ENCODE measurements at places on chromosomes 7 and 10.

DNA sequence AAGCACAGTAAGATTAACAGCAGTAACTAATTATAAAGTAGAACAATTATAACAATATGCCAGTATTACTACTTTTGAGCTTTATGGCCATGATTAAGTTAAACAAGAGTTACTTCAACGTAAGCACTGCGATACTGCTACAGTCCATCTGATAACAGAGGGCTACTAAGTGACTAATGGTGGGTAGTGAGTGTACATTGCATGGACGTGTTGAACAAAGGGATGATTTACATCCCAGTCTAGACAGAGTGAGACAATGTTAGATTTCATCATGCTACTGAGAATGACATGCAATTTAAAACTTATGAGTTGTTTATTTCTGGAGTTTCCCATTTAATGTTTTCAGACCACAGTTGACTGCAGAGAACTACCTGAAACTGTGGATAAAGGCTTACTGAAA is 45.6 kb downstream of the TPST1 start:
- peak; percentile 24 for DNase-seq

- no peak for DNase-seq
These were observed 457.8 kb upstream of the NFE2L3 start for GRCh38 chr7:25694211-25694610.

DNA sequence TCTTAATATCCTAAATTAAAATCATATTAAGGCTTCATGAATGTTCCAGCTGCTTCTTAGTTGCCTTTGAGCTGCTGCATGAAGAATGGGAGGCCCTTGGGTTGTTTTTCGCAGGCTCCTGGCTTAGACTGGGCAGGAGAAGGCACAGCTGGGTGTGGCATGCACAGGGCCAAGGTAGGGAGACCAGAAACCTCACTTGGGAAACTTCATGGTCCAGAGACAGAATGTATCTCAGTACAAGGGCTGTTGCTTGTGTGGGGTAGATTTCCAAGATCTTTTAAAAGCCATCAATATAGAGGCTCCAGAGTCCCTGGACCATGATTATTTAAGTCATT is 49.9 kb downstream of the BUB3 start:
- no peak for DNase-seq

DNA sequence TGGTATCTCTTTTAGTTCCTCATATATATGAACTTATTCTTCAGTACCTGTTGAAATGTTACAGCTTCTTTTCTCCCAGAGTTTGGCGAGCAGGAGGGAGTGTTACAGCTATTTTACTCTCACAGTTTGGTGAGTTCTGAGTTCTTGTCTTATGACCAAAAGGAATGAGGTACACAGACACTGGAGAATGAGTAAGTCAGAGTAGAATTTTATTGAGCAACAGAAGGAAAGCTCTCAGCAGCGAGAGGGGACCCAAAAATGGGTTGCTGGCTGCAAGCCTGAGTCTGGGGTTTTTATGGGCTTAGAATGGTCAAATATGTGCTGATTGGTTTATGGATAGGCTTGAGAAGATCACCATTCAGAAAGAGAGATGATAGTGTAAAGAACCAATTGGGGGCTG is 175.2 kb downstream of the CDK14 start:
- DNase-seq: no peak

DNA sequence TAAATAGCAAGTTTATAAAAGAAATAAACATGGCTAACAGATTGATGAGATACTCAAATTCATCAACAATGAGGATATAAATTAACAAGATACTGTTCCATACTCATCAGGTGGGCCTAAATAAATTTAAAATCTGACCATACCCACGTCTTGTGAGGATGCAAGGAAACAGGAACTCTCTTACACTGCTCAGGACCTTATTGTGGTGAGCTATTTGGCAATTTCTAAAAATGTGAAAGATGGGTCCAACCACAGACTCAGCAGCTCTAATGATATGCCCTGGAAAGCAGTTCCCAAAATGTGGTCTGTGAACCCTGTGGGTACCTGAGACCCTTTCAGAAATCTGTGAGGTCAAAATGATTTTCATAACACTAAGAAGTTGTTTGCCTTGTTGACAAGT is 21.5 kb downstream of the RPP38 start:
- DNase-seq: peak; percentile 58

DNA sequence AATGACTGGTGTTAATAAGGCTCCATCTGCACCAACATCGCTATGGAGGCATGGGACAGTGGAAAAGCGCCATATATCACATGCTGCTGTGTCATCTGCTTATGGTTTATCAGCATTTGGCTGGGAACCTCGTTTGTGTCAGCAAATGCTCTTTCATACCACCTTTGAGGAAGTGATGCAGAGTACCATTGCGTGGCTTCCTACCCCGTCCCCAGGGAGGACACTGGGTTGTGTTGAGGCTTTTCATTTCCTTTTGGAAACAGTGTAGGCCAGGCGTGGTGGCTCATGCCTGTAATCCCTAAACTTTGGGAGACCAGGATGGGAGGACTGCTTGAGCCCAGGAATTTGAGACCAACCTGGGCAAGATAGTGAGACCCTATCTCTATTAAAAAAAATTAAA is 6.8 kb downstream of the TACR2 start:
- DNase-seq: peak; percentile 56

DNA sequence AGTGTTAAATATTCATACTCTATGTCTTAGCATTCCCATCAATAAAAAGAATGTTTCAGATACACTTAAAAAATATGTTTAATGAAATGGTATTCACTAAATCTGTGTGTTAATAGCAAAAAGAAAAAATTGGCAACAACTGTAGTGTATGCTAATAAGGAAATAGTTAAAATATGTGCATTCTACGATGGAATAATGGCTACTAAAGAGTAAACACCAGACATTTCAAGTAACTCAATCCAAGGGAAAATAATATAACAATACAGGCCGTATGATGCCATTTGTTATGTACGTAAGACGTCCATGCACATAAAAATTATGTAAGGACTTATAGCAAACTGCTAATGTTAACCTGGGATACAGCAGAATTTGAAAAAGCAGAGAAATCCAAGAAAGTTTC is 46.6 kb downstream of the MAD1L1 start:
- no peak for DNase-seq

- no peak for DNase-seq
These were observed 15.8 kb upstream of the ZC3HAV1L start for GRCh38 chr7:139051655-139052054.

GRCh38 chr7:92997152-92997551 is 120.6 kb downstream of the SAMD9 start:
- no peak for DNase-seq

DNA sequence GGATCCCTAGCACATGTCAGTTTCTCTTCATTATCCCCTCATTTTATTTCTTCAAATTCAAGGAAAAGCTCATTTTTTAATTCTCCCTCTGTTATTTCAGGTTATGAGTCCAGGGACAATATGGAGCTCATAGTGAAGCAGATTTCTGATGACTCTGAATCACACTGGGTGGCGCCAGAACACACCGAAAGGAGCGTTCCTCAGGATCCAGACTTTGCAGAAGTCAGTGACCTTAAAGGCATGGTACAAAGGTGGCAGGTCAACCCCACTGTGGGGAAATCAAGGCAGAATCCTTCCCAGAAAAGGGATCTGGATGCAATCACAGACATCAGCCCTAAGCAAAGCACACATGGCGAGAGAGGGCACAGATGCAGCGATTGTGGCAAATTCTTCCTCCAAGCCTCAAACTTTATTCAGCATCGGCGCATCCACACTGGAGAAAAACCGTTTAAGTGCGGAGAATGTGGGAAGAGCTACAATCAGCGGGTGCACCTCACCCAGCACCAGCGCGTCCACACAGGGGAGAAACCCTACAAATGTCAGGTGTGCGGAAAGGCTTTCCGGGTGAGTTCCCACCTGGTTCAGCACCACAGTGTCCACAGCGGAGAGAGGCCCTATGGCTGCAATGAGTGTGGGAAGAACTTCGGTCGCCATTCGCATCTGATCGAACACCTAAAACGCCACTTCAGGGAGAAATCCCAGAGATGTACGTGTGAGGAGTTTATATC is 21.4 kb downstream of the ZKSCAN5 start:
- peak; percentile 66 for DNase-seq

DNA sequence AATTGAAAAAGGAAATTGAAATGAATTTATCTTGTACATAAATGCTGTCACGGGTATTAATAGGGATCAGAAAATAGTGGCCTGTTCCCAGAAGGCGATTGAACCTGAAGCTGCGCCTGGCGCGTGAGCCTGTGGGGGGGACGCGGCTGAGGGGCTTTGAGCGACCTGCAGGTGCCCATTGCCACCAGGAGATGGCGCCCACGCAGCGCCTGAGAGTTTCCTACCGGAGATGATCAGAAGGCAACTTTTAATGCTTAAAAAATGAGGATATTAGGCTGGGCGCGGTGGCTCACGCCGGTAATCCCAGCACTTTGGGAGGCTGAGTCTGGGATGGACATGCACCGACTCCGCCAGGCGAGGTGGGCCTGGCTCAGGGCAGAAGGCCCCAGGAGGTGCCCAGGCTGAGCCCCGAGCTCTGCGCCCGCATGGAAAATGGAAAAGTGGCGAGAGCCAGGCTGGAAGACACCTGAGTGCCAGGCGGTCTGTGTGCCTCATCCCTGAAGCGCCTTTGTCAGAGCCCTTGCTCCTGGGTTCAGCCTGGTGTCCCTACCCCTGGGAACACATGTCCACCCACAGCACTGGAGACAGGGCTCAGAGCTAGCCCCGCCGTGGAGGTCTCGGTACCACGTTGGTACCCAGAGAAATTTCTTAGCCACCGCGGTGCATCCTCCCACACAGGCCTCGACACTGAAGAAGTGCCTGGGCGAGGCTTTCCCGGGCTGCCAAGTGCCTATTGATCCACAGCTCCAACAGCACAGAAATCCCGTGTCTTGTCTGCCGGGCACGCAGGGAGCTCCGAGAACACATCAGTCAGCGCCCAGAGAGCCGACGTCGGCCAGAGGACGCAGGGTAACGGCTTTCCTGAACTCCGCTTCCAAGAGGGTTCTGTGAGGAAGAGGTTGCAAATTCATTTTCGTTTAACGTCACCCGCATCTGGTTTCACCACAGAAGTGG is 117.4 kb downstream of the INPP5A start:
- peak; percentile 81 for DNase-seq

DNA sequence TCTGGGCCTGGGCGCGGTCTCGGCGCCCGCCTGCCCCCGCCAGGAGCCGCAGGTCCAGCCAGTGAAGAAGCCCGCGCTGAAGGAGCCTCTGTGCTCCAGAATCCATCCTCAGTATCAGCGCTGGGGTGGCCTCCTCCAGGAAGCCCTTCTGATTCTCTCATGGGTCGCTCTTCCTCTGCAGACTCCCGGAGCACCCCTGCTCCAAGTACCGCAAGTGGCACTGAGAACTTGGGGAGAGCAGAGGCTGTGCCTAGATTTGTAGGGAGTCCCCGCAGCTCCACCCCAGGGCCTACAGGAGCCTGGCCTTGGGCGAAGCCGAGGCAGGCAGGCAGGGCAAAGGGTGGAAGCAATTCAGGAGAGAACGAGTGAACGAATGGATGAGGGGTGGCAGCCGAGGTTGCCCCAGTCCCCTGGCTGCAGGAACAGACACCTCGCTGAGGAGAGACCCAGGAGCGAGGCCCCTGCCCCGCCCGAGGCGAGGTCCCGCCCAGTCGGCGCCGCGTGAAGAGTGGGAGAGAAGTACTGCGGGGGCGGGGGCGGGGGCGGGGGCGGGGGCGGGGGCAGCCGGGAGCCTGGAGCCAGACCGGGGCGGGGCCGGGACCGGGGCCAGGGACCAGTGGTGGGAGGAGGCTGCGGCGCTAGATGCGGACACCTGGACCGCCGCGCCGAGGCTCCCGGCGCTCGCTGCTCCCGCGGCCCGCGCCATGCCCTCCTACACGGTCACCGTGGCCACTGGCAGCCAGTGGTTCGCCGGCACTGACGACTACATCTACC is at the start of gene ALOX5:
TSS of gene ALOX5 (plus strand) at position 641 of the 774 bp plus-strand sequence. CDS start at position 705, 64 bp downstream.
- DNase-seq: peak; percentile 72

GRCh38 chr7:44378744-44379143 is 53.4 kb upstream of the CAMK2B start:
- no peak for DNase-seq

GRCh38 chr7:24587853-24588252 is 14.6 kb downstream of the PALS2 start:
- peak; percentile 77 for DNase-seq

GRCh38 chr7:98439484-98439883 is 38.6 kb upstream of the BAIAP2L1 start:
- DNase-seq: no peak

DNA sequence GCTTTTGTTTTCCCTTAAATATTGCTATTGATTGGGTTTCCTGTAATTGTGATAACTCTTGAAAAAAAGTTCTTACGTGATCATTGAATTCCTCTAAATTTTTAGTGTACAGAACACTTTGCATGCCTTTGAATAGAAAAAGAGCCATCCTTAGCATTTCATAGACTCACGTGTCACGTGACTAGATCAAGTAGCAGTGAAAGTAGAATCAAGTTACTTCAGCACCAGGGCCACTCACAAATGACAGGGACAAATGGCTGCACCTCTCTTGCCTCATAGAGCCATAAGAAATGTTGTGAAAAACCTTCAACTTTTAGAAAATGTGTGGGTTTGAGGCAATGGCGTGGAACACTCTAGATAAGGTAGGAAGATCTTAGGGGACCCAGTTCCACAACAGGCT is 203.8 kb downstream of the ZEB1 start:
- DNase-seq: no peak

DNA sequence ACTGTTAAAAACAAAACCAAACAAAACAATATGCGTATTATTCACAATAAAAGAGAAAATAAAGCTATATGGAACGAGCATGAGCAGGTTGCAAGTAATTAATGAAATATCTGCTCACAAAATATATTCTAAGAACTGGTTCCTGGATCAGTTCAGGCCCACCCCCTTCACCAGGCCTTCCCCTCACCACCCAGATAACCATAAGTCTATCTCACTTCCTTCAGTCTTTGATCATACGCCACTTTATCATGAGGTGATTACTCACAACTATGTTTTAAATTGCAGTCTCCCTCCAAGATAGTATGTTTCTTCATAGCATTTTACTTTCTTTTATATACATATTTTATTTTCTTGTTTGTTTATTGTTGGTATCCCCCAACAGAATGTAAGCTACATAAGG is 263.1 kb upstream of the HGF start:
- DNase-seq: peak; percentile 67

GRCh38 chr10:31762316-31762715 is 166.3 kb downstream of the ARHGAP12 start:
- DNase-seq: no peak

DNA sequence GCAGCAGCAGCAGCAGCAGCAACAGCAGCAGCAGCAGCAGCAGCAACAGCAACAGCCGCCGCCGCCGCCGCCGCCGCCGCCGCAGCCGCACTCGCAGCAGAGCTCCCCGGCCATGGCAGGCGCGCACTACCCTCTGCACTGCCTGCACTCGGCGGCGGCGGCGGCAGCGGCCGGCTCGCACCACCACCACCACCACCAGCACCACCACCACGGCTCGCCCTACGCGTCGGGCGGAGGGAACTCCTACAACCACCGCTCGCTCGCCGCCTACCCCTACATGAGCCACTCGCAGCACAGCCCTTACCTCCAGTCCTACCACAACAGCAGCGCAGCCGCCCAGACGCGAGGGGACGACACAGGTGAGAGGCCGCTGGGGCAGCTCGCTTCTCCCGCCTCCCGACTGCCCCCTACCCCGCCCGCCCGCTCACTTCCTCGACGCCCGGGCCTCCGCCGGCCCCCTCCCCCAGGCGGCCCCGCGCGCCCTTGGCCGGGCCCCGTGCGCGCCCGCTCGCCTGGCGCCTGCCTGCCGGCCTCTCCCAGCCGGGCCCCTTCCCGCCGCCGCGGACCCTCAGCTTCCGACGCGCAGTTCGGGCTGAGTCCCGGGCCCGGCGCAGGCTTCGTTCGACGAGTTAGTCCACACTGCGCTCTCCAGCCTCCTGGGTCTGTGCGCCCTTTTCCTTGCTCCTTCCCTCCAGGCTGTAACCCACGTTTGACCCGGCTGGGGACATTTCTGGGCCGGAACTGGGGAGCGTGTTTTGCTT is 882 bp downstream of the DLX6 start:
- peak; percentile 68 for DNase-seq

- DNase-seq: no peak
These were observed 191.7 kb upstream of the C7orf33 start for GRCh38 chr7:148398844-148399365.

Data from hematopoietic multipotent progenitor cell treated with erythropoietin and hydrocortisone succinate and interleukin-3 and kit ligand, for 4 days (in vitro differentiated cells).